ENCODE measurements at places on chromosomes 3 and 15. TPM values are rescaled to one million over a fixed set of nuclear protein-coding genes. Genes with fewer than 3 reads are reported as not detected.

- no peak for DNase-seq
Measured at GRCh38 chr3:19149368-19149767, 1.1 kb downstream of the KCNH8 start.

Gene ARRDC4
- total RNA-seq: 43.6 TPM

- DNase-seq: peak; percentile 64
Measured at GRCh38 chr3:127647166-127647844, 18.3 kb downstream of the PODXL2 start.

DNA sequence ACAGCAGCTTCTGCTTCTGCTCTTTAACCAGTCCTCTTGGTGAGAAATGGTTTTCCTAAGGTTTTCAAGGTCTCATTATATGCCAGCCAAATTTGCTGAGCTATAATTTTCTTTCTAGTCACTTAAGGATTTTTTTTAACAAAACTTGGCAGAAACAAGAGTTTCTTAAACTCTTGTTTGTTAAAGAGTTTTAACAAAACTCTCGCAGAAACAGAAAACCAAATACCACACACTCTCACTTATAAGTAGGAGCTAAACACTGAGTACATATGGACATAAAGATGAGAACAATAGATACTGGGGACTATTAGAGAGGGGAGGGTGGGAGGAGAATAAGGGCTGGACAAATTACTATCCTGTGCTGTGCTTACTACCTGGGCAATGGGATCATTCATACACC, 908.3 kb downstream of the TUSC7 start:
- DNase-seq: no peak

DNA sequence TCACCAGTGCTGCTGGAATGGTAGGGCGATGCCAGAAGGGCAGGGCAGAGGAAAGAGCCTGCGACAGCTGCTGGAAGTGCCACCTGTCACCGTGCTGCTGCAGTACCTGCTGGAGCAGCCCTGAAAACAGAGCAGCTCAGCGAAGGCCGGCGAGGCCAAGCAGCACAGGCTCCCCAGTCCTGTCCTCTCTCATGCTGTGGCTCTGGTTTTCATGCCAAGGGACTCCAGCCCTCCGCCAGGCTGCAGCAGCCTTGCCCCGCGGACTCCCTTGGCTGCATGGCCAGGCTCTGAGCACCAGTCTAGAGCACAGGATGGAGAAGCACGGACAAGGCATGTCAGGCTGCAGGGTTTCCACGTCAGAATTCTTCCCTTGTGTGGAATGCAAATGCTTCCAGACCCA, 43.9 kb downstream of the ADCY5 start:
- DNase-seq: peak; percentile 35

- DNase-seq: no peak
Measured at GRCh38 chr3:148229107-148229506, 468.6 kb upstream of the AGTR1 start.

DNA sequence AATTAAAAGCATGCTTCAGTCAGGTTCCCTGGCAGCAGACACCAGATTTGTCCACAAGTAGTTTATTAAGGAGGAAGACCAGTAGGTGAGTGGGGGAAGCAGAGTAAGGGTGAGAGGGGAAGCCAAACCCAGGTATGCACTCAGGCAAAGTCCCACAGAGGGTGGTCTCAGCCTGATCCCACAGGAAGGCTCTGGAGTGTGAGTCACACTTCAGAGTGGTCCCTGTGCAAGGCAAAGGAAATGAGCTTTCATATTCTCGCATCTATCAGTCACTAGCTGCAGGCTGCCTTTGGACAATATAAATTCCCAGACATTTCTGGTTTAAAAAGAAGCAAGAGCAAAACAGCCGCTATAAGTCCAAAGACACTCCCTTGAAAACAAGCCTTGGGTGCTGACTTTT, 78.5 kb downstream of the TRANK1 start:
- no peak for DNase-seq

DNA sequence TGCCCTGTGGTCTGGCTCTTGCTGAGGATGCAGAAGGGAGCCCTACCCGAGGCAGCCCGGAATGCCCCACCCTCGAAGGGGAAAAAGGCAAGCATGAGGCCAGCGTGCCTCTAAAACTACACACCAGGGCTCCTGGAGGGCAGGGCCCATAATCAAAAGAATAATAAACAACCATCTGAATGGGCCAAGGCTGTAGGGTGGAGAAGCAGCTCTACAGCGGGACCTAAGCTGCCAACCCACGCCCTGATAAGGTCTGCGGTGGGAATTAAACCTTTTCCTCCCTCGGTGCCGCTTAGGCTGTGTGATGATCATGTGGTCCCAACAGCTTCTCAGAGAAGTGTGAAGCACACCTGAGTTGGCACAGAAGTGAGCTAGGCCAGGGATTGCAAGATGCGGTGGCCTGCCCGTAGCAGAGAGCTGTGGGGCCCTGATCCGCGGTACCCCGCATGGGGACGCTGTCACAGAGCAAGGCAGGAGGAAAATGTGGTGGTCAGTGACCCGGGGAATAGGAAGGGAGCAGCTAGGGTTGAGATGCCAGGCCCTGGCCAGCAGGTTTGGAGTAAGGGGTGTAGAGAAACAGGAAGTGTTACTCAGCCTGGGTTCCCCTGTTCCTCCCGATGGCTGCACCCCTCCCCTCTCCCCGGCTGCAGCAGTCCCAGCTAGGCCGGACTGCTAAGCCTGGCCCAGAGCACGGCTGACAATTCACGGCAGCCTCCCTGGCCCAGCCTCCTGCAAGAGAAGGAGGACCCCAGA, 1.1 kb upstream of the C15orf62 start:
- no peak for DNase-seq

DNA sequence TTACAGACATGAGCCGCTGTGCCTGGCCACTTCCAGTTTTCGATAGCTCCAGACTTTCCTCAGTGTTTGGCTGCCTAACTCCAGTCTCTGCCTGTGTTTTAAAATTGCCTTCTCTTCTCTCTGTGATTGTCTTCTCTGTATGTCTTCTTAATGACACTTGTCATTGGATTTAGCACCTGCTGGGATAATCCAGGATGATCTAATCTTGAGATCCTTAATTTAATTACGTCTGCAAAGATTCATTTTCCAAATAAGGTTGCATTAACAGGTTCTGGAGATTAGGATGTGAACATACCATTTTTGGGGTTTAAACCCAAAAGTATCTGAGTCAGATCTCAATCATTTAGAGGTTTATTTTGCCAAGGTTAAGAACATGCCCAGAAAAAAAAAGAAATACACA, 222.2 kb upstream of the PDZRN3 start:
- no peak for DNase-seq

- DNase-seq: no peak
Measured at GRCh38 chr3:45002139-45002660, 23.9 kb upstream of the CLEC3B start.

Gene FBXW12
- not detected for total RNA-seq

- DNase-seq: no peak
Measured at GRCh38 chr3:138877226-138877625, 42.5 kb upstream of the PIK3CB start.

Gene TICRR
- 0.09 TPM for total RNA-seq

DNA sequence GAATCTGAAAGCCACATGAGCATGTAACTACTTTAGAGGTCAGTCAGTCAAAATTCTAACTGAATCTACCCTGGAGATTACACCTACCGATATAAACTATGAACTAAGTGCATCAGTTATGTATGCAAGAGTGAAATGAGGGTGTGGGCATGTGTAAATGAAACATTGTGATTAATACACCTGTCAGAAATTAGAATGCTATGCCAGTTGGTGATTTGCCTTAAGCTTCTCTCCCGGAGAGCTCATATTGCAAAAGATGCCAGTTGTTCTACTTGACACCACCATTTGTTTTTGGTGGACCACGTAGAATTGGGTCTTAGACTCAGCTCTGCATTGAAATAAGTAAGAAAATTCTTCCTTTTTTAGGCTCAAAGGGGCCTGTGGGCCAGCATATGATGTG, 91.0 kb upstream of the KBTBD8 start:
- DNase-seq: no peak

GRCh38 chr15:99073008-99073717, 31.7 kb upstream of the SYNM start:
- peak; percentile 30 for DNase-seq

Gene ANKRD34C
- 0.14 TPM for total RNA-seq

GRCh38 chr3:62755285-62755684, 119.9 kb downstream of the CADPS start:
- DNase-seq: no peak

Gene DPH6
- total RNA-seq: 15.3 TPM

- DNase-seq: no peak
Measured at GRCh38 chr3:58502872-58503271, 11.0 kb downstream of the KCTD6 start.

Gene ESYT3
- 0.43 TPM for total RNA-seq

GRCh38 chr3:49839193-49839809, 17.1 kb downstream of the TRAIP start:
- peak; percentile 94 for DNase-seq

Gene CHRD
- total RNA-seq: 18.6 TPM

GRCh38 chr15:60095711-60096110, 91.6 kb downstream of the FOXB1 start:
- no peak for DNase-seq

DNA sequence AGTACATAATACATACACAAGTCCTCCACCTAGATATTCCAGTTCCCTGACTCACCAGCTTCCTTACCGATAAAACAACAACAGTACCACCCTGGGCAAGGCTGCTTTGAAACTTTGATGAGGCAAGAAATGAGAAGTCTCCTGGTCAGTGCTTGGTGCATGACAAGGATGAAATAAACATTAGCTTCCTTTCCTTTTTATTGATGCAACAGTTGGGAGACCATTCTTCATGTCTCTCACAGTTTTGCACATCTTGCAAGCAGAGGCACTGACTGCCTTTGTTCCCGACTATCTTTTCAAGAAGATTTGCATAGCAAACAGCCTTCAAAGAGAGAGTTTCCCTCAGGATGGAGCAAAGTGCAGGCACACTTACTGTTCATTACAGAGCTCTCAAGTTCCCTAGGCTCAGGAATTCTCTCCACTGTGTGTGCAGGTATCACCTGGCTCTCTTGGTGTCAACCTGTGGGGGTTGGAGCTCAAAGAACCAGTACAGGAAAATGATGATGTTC, 65.2 kb downstream of the MYLK start:
- no peak for DNase-seq

Gene STAB1
- total RNA-seq: 498 TPM

DNA sequence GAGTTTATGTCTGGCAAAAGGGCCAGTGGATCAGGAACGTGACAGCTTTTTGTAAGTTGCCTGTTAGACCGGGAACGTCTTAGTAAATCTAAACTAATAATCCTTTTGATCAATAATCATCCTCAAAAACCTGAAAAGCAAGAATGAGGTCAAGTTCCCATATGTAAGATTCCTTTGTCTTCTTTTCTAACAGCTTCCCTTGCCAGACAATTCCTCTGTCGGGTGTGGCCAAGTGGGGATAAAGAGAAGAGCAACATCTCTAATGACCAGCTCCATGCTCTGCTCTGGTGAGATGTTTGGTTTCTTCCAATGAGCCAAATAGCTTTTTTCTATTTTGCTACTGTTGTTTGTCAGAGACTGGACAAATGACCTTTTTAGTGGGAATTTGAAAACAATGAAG, 19.8 kb downstream of the FANCD2OS start:
- DNase-seq: no peak

Gene SI
- 0.14 TPM for total RNA-seq

GRCh38 chr3:106768941-106769480, 608.2 kb upstream of the CCDC54 start:
- DNase-seq: no peak

Gene GOLGA8R
- total RNA-seq: 3.4 TPM

DNA sequence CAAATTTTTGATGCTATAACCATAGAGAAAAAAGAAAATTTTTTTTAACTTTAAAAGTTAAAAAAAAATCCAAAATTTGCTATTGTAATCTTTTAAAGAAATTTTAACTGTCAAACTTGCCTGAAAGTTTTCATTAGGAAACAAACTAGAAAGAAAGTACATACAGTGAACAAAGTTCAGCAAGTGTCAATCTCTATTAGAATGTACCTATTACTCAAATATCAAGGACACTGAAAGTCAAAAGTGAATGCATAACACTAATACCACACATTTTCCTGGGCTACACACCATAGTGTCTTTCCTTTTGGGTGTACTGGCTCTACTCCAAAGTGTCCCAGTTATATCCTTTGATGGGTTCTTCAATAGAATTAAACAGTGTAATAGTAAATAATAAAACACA, 56.8 kb downstream of the LRRFIP2 start:
- no peak for DNase-seq

GRCh38 chr3:164233951-164234350, 844.3 kb downstream of the SI start:
- no peak for DNase-seq

GRCh38 chr3:51711352-51712037, 4.6 kb downstream of the GRM2 start:
- DNase-seq: peak; percentile 60

Gene ZNF710
- total RNA-seq: 11.6 TPM

GRCh38 chr3:120101624-120102023, 7.4 kb upstream of the GSK3B start:
- no peak for DNase-seq

GRCh38 chr3:5294356-5294755, 106.8 kb downstream of the EDEM1 start:
- DNase-seq: no peak

All from posterior vena cava (tissue), 2 donors.